ENCODE measurements at places on chromosomes 4 and X.

GRCh38 chrX:118780509-118780908, 43.1 kb upstream of the ZCCHC12 start:
- DNase-seq, result no peak

DNA sequence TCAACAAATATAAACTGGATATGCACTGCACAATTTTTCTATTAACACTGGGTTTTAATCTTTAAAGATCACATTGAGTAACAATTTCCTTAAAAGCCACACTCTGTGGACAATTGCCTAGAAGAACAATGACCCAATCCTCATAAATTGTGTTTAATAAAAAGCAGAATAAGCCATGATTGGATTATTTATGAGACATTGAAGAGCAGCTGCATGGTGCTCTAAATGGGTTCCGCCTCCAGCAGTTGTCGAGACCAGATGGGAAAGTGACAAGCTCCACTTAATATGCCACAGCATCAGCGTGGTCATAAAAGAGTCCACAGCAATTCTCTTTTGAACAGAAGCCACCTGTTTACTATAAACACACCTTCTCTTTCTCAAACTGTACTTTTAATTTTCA, 635.2 kb upstream of the FRG1 start:
- no peak for DNase-seq

DNA sequence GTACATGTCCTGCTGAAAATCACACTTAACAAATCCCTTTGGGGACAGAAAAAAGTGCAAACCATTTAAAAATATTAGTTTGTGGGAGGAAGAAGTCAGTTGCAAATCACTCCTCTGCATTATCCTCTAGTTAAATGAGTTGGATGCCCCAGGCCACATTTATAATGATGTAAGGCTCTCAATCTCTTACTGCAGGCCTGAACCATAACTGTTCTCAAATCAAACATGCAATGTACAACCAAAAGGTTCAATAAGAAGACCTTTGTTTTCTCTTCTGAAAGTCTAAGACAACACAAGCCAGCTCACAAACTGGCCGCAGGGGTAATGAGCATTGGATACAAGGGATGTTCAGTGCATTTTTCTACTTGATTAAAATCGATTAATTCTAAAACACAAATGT, 39.7 kb downstream of the IGFBP7 start:
- DNase-seq, result no peak

- DNase-seq, result no peak
Observed at GRCh38 chr4:86908251-86908657, 16.0 kb upstream of the C4orf36 start.

DNA sequence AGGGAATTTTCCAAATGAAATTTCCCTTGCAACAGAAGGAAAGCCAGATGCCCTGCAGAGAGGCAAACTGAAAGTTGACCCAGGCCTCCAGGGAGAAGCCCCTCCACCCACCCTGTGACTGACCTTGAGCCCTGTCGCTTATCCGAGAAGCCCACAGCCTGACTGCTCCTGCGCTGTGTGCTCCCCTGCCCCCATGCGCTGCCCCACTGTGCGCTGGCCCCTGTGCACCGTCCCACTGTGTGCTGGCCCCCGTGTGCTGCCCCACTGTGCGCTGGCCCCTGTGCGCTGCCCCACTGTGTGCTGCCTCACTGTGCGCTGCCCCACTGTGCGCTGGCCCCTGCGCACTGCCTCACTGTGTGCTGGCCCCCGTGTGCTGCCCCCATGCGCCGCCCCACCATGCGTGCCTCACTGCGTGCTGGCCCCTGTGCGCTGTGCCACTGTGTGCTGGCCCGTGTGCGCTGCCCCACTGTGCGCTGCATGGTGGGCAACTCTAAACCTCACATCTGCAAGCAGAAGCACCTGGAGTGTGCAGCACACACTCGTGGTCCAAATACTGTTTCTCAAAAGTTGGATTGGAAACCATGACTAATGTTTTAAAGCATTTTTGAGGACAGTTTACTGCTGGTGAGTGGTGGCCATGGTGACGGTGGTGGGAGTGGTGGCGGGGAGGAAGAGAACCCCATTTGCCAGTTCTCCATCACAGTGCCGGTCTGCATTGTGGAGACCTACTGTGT, 8.3 kb upstream of the GRPEL1 start:
- no peak for DNase-seq

- DNase-seq, result no peak
Observed at GRCh38 chr4:1255151-1255550, 6.2 kb upstream of the CTBP1 start.

- DNase-seq, result no peak
Observed at GRCh38 chr4:119518915-119519410, 109.6 kb downstream of the PDE5A start.

DNA sequence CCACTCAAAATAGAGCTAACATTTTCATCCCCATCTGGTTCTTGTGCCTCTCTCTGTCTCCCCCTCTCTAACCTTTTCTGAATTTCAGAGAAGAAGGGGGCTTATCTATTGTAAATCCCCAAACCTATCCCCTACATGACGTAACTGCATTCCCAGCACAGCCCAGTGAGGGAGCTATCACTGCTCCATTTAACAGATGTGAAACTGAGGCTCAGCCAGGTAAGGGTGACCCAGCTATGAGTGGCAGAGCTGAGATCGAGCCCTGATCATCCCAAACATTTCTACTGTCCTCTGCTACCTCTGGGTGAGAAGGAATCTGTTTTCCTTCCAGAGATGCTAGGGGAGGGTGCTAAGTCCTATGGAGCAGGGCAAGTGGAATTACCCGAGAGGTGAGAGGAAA, 107.5 kb downstream of the SLC2A9 start:
- DNase-seq, result no peak

DNA sequence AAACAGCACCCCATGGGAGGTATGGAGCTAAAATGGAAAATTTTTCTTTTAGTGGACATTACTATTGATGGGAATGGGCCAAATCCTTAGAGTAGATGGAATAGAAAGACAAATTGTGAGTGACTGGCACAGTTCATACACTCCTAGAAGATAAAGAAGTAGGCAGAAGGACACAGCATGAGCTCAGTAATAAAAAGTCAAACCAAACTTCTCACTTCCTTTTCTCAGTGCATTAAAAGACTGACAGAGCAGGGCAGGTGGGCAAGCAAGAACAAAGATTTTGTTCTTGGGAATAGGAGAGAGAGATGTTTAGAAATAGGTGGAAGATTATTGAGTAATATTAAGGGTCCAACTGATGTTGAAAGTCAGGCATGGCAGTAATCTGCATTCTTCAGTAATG, 132.5 kb downstream of the ATP10D start:
- no peak for DNase-seq

GRCh38 chr4:174490451-174490961, 31.8 kb downstream of the HPGD start:
- no peak for DNase-seq

- peak; percentile 54 for DNase-seq
Observed at GRCh38 chr4:107913283-107913899, 18.0 kb upstream of the CYP2U1 start.

GRCh38 chrX:5683996-5684395, 544.7 kb downstream of the NLGN4X start:
- DNase-seq, result no peak

GRCh38 chrX:9846631-9847030, 60.4 kb downstream of the SHROOM2 start:
- no peak for DNase-seq

GRCh38 chrX:1578511-1579173, 12.8 kb upstream of the AKAP17A start:
- no peak for DNase-seq

DNA sequence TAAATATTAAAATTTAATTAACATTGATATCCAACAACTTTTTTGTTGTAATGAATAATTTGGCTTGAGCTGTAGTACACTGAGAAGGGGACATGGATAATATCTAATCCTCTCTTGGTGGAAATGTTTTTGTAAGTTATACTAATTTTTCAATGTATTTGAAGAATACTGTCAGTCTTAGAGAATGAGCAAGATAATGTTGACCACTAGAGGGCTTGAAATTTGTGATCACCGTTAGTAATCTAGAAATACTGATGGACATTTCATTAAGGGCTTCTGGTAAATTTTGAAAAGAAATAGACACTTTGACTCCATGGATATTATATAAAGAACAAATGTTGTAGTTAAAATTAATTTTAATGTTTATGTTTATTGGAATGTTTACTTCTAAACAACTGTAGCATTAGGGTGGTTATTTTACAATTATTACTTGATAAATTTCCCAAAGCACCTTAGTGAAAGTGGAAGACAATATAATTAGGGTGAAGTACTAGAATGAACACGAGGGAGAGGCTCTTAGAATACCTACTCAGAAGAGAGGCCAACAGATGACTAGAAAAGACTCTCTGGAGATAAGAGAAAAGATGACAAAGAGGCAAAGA, 20.0 kb upstream of the CAMK2D start:
- DNase-seq, result no peak

- no peak for DNase-seq
Observed at GRCh38 chr4:17068392-17068791, 169.9 kb upstream of the LDB2 start.

DNA sequence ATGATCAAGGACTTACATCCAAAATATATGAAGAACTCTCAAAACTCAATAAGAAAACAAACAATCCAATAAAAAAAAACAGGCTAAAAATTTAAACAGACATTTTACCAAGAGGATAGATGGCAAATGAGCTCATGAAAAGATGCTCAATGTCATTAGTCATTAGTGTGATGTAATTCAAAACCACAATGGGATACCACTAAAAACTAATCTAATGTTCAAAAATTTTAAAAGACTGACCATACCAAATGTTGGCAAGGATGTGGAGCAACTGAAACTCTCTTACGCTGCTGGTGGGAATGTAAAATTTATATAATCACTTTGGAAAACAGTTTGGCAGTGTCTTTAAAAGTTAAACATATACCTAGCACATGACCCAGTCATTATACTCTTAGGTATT, 43.7 kb downstream of the RPS6KA6 start:
- DNase-seq, result no peak

DNA sequence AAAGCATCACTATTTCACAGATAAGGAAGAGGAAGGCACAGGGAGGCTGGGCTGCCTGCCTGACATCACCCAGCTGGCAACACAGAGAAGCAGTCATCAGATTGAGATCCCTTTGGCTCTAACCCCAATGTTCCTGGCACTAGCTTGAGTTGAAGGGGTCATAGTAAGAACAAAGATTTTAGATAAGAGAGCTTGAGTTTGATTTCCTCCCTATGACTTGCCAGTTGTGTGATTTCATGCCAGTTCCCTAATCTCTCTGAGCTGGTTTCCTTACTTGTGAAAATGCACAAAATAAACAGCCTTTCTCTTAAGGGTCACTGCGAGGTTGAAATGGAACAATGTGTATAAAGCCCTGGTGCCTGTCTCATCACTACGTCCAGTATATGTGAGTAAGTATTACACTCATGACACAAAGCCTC, 475.4 kb upstream of the HS3ST1 start:
- no peak for DNase-seq

DNA sequence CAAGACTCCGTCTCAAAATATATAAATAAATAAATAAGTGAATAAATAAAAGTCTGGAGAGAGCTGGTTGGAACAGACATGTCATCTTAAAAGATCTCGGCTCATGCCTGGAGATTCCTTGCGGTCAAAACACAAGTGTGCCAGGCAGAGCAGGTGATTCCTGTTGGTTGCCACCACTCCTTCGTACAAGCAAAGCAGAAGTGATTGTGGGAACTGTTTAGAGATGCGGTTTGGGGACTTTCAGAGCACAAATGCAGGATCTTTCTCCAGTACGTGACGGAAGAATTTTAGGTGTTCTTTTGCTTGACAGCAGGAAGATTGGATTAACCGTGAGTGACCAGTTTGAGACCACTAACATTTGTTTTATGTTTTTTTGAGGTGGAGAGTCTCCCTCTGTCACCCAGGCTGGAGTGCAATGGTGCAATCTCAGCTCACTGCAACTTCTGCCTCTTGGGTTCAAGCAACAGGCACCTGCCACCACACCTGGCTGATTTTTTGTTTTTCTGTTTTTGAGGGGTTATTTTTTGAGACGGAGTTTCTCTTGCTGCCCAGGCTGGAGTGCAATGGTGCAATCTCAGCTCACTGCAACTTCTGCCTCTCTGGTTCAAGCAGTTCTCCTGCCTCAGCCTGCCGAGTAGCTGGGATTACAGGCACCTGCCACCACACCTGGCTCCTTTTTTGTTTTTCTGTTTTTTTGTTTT, 2.8 kb upstream of the CRLF2 start:
- DNase-seq, result no peak

GRCh38 chrX:153408221-153408721, 3.0 kb upstream of the ZFP92 start:
- no peak for DNase-seq

- no peak for DNase-seq
Observed at GRCh38 chrX:74292808-74293123, 11.2 kb upstream of the ZCCHC13 start.

DNA sequence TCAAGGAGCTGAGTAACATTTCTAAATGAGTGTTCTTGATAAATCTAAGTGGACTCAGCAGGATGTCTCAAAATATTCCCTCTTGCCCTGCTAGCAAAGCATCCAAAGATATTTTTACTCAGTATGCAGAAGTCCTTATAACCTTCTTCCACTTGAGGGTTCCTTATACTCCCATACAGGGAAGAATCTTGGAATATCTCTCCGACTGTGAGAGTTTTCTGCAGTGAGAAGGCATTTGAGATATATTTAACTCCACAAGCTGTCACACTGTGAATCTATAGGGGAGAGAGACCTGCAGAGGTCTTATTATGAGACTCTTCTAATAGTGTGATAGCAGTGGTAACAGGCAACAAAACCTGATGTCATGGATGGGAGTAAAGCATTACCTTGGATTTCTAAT, 1034.5 kb upstream of the PABPC4L start:
- DNase-seq, result no peak

DNA sequence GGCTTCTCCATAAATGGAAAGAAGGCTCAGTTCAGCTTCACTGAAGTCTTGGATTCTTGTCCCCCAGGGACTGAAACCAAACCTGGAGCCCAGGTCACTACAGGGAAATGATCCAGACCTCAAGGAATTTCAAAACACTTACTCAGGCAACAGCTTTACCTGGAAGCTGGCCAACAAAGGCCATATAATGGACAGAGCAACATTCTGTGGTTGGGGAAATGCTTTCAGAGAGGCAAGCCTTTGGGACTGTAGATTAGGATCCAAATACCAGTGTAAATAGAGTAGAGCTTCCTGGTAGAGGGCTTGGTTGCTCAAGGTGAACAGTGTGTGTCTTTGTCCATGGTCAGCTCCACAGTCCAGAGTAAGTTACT, 57.0 kb upstream of the PROM1 start:
- DNase-seq, result peak; percentile 88

GRCh38 chr4:18536428-18536827, 514.9 kb upstream of the LCORL start:
- DNase-seq, result no peak

GRCh38 chr4:145003675-145004074, 94.3 kb downstream of the ANAPC10 start:
- no peak for DNase-seq

GRCh38 chr4:121212806-121213205, 48.7 kb upstream of the TNIP3 start:
- DNase-seq, result no peak

- no peak for DNase-seq
Observed at GRCh38 chr4:139901531-139902320, 236.1 kb downstream of the MGST2 start.

- DNase-seq, result no peak
Observed at GRCh38 chr4:82425478-82425877, 4.8 kb downstream of the HNRNPDL start.

GRCh38 chr4:123841447-123842121, 445.0 kb downstream of the SPRY1 start:
- no peak for DNase-seq

GRCh38 chrX:75781611-75782010, 3.4 kb downstream of the MAGEE2 start:
- DNase-seq, result no peak

GRCh38 chrX:139933904-139934303, 1.1 kb upstream of the ATP11C start:
- no peak for DNase-seq
